ENCODE measurements at places on chromosomes 16 and 17.

DNA sequence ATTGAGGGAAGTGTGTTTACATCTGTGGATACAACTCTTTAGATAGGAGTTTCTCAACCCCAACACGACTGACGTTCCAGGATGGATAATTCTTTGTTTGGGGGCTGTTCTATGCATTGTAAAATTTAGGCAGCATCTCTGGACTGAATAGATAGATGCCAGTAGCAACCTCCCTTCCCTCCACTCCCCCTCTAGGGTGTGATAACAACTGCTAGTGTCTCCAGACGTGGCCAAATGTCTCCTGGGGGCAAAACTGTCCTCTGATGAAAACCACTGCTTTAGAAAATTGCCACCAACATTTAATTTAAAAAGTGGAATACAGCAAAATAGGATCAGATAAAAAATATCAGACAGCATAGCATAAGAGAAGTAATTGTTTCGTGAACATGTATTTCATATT lies 79.9 kb downstream of the HS3ST3A1 start:
- DNase-seq = no peak

DNA sequence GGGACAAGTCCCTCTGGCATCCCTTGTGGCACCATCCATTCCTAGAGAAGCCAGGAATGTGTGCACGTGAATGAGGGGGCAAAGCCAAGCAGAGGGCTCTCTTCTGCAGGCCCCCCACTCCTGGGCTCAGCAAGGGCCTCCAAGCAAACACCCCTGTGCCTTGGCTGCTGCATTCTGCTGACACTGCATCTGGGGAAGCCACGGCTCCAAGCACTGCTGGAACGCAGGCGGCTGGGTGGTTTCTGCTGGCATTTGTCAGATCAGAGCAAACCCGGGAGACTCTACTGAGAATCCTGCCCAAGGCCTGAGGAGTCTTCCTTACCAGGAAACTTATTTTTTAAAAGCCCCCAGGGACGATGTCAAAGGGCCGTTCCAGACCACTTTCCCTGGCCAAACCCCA lies 23.3 kb downstream of the ATP6V0D1 start:
- DNase-seq = no peak

- DNase-seq = no peak
Measured at GRCh38 chr17:2174468-2175293, 119.8 kb downstream of the HIC1 start.

- DNase-seq = no peak
Measured at GRCh38 chr17:28963055-28963611, 11.8 kb upstream of the PHF12 start.

DNA sequence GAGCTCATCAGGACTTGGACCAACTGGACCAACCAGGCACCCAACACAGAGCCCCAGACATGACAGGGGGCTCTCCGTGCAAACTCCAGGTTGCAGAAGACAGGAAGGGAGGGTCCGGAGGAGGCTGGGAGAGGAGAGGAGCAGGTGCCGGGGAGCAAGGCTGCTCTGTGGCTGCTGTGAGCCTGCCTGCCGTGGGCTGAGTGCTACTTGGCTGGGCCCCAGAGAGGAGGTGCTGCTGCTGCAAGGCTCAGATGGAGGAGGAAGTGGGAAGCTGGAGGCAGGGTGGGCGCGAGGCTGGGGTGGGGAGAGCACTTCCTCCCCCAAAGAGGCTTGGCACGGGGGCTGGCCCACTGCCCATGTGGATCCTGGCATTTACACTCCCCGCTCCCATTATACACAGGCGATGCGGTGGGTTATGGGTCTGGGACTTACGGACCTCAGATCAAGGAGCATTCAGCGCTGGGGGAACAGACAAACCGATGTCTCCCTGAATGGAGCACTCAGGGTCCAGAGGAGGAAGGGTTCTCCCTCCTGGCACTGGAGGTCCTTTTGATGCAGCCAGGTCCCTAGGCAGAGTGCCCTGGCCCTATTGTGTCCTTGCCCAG lies 15.9 kb downstream of the EPOP start:
- DNase-seq = no peak

- no peak for DNase-seq
Measured at GRCh38 chr17:55661963-55662834, 60.5 kb downstream of the TMEM100 start.

DNA sequence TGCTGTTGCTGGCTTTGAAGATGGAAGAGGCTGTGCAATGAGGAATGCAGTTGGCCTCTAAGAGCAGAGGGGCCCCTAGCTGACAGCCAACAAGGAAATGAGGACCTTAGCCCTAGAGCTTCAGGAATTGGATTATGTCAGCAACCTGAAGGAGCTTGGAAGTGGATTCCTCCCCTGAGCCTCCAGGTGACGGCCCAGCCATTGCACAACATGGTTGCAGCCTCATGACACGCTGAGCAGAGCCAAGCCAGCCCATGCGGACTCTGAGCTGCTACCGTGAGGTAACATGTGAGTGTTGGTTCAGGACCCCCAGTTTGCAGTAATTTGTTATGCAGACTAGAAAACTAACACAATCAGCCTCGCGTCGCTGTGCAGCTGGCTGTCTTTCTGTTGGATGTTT lies 20.2 kb downstream of the CCDC42 start:
- DNase-seq = no peak

DNA sequence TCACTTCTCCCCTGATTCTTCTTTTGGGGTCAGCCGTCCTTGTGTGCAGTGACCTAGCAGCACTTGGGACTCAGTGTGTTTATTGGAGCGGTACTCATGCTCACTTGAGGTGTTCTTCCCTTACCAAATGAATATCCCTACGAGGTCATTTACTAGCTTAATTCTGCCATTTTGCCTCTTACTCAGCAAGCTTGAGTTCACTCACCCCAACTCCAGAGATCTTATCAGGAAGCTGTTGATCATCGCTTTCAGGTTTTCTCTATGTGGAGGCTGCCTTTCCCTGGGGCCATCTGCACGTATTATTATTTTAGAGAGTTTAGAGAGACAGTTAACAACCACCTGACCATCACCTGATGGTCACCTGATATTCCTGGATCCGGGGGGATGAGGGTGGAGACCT lies 1466.0 kb upstream of the GOT2 start:
- no peak for DNase-seq

DNA sequence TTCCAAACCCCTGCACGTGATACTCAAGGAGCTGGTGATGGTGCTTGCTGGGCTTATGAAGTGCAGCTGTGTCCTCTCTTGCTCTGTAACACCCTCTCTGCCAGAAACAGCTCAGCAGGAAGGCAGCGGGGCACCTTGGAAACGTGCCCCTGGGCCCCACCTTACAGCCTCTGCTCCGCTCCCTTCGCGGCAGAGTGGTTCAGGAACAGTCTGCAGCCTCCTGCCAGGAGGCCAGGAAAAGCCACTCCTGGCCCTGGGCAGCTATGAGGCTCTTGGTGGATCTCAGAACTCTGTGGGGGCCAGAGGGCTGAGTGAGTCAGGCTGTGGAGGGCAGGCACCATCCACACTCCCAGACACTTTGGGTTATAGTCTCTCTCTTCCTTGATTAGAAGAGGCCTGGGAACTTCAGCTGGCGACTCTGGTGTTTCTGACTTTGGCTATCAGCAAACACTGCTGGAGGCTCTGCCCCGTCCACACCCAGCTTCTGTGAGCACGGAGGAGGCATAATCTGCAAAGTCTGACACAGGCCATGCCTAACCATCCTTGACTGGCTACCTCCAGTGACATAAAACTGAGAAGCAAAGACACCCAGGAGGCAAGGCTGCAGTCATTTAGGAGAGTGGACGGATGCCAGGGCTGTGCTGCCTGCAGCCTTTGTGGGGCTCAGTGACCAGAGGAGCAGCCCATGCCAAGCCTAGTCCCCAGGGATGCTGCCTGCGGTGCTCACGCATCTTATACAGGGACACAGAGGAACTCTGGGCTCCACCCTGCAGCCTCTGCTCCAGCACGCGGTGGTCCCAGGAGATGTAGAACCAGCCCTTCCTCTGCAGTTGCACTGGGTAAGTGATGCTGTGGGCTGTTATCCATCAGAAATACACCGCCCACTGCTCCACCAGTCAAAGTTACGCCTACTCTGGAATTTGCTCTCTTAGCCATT lies 65.3 kb downstream of the METRNL start:
- DNase-seq = peak; percentile 11

GRCh38 chr17:2704031-2704889 lies 7.3 kb downstream of the CLUH start:
- DNase-seq = no peak

DNA sequence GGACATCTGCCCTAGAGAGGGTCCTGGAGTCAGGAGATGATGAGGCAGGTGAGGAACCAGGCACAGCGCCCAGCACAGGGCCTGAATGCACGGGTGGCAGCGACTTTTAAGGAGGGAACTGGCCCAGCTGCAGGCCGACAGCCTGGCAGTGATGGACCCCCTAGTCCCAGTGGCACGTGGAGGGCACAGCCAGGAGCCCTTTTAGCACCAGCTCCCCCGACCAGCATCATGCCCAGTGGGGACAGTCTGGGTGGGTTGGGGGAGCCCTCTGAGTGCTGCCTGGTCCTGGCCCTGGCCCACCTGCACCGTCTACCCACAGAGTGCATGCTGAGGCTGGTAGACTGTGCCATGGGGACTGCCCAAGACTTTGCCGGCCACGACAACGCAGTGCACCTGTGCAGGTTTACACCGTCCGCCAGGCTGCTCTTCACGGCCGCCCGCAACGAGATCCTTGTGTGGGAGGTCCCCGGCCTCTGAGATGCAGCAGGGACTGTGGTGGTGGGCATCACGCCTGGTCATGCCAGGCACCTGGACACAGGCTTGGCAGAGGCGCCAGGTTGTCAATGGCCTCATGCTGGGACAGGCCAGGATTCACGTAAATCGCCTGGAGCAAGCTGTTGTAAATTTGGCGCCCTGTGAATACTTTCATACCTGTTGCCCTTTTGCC lies 686 bp upstream of the RHOT2 start:
- no peak for DNase-seq

DNA sequence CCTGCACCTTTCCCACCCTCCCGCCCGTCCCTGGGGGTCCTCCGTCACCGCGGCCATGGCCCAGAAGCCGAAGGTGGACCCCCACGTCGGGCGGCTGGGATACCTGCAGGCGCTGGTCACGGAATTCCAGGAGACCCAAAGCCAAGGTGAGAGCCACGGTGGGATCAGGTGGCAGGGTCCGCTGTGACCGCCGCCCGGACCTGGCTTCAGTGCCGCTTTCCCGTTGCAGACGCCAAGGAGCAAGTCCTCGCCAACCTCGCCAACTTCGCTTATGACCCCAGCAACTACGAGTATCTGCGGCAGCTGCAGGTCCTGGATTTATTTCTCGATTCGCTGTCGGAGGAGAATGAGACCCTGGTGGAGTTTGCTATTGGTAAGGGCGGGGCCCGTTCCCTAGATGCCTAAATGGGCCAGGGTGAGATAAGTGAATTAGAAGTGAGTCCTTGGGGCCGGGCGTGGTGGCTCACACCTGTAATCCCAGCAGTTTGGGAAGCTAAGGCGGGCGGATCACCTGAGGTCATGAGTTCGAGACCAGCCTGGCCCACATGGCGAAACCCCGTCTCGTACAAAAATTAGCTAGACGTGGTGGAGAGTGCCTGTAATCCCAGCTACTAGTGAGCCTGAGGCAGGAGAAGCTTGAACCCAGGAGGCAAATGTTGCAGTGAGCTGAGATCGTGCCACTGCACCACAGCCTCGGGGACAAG lies 617 bp downstream of the ARMC7 start:
- DNase-seq = no peak

DNA sequence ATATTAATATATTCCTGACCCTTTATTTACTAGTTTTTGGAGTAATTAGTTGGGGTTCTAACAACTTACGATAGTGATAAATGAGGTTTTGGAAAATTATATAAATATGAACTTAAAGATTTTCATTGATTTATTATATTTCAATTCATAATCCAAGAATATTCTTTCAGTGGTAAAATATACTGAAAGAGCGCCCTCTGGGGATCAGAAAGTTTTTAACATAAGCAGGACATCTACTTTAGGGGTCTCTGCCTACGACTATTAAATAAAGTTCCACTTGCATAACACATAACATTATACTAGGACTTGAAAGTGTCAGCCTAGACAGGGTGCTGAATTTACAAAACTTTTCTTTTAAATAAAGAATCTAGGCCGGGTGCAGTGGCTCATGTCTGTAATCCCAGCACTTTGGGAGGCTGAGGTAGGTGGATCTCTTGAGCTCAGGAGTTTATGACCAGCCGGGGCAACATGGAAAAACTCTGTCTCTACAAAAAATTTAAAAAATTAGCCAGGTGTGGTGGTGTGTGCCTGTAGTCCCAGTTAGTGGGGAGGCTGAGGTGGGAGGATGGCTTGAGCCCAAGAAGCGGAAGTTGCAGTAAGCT lies 15.6 kb downstream of the RFWD3 start:
- DNase-seq = no peak

- no peak for DNase-seq
Measured at GRCh38 chr16:87057211-87057881, 259.8 kb downstream of the C16orf95 start.

- DNase-seq = no peak
Measured at GRCh38 chr17:30187573-30187972, 47.9 kb downstream of the SLC6A4 start.

DNA sequence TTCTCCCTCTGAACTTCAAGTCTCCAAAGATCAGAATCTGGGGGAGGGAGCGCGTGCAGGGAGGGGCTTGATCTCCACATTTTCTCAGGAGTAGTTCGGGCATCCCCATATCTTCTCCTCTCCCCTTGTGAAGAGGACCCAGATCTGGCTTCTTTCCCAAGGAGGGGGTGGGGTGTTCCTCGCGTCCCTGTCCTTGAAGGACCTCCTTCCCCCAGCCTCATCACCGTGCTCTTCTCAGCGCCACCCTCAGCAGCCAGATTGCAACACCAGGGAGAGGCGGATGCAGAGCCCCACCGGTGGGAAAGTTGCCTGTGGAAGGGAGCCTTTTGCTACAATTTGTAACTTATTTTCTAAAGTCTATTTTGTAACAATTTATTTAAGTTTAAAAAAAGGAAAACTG lies 5.7 kb downstream of the PRSS53 start:
- DNase-seq = no peak

DNA sequence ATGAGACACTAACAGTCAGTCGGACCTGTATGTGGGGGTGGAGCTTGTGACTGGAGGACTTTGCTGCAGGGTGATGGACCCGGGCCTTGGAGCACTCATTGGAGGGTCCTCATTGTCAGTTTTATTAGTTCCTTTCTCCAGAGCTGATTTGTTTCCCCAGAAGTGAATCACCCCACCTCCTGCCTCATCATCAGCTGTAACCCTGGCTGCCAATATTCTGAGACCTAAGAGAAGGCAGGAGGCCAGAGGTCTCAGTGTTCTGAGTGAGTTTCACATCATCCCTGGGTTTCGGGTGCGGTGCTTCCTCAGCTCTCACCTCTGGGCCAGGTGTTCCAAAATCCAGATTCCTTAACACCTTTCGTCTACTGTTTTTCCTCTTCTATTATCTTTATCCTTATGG lies 49.9 kb upstream of the KIFC3 start:
- DNase-seq = no peak

DNA sequence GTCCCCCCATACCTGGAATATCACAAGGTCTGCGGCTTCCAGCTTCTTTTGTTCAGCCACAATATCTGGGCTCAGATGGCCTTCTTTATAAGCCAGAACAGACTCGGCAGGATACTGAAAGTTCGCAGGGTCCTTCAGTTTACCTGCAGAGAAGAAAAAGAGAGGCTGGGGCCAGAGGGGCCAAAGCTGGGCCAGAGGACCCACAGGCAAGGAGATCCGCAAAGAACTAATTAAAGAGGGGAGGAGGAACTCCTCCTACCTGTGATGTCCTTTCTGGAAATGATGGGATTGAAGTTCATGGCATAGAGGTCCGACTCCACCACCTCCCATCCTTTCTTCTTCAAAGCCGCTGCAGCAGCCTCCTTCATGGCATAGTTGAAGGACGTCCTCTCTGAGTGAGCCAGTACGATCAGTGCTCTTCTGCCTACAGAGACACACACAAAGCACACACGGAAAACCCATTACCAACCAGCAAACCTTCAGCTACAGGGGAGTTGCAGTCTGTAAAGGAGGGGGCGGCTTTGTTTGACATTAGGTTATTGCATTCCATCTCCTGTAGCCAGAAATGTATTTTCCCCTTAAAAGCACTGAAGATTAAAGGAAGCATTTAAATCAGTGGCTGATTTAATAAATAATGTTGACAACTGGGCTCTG lies 8.1 kb downstream of the NQO1 start:
- DNase-seq = no peak
